Activated CD4-positive, alpha-beta T cell treated with anti-CD3 and anti-CD28 coated beads, Interleukin-2, amount 50 U/mL, for 1 hour (primary cell): ENCODE measurements at places on chromosomes 7 and 10.

DNA sequence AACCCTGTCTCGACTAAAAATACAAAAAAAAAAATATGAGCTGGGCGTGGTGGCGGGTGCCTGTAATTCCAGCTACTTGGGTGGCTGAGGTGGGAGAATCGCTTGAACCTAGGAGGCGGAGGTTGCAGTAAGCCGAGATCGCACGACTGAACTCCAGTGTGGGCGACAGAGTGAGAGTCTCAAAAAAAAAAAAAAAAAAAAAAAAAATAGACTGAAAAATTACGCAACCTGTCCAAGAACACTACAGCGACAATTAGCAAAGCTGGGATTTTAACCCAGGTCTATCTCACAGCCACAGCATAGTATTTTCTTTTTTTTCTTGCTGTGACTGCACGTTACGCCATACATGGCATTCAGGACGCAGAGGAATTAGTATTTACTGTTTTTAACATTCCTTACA lies 1.1 kb upstream of the RABGEF1 start:
- DNase-seq: no peak

DNA sequence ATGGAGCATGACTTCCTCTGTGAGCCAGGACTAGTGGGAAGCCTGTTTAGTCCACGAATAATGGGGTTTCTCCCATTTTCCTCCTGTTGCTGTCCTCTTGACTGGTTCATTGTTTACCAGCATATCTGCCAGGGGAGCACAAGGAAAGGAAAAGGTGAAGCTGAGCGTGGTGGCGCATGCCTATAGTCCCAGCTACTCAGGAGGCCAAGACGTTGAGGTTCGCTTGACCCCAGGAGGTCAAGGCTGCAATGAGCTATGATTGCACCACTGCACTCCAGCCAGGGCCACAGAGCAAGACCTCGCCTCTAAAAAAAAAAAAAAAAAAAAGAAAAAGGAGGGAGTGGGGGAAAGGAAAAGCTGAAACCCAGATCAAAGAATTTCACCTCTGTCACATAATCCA lies 5.8 kb upstream of the IL2RA start:
- no peak for DNase-seq

DNA sequence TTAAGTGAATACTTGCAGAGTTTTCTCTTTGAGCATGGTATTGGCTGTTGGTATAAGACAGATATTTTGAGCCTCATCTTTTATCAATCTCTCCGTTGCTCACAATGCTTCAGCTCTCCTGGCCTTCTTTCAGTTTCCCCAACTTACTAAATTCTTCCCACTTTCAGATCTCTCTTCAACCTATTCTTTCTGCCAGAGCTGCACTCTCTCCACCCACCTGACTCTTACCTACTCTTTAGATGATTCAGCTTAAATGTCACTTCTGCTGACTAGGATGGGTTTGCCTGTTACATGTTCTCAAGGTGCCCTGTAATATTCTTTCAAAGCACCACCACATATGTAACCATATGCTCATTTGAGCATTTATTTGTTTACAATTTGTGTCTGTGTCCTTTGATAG lies 1.6 kb downstream of the EXOSC1 start:
- DNase-seq: no peak

GRCh38 chr10:45439365-45439764 lies 65.3 kb downstream of the ALOX5 start:
- DNase-seq: no peak

- DNase-seq: no peak
These were observed 138.9 kb downstream of the JAZF1 start for GRCh38 chr7:28041508-28042314.

DNA sequence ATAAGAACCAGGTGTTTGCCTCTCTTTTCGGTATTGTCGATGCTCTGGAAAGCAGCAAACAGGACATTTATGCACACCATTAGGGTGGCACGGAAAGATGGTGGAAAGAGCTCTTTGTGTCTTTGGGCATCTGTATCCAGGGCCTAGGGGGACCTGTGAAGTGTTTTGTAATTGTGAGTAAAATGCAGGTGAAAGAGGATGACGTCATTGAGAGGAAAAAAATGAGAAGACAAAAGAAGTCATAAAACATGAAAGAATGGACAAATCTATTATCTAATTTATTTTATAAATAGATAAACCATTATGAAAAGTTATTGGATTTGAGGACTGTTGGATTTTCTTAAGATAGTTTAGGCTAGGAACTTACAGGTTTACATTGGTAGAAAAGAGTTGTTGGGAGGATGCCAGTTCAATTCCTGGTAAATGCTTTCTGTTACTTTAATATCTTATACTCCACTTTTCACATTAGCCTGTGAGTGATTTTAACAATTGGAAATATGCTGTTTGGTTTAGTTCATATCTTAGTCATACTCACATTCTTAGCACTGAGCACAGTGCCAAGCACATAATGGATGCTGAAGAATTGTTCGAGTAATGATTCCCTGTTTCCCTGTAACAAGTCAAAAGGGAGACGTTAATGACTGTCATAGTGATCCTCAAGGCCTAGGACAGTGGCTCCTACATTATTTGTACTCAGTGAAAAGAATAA lies 62.6 kb downstream of the EXOC4 start:
- DNase-seq: no peak

GRCh38 chr10:118167056-118167700 lies 120.4 kb upstream of the RAB11FIP2 start:
- no peak for DNase-seq

DNA sequence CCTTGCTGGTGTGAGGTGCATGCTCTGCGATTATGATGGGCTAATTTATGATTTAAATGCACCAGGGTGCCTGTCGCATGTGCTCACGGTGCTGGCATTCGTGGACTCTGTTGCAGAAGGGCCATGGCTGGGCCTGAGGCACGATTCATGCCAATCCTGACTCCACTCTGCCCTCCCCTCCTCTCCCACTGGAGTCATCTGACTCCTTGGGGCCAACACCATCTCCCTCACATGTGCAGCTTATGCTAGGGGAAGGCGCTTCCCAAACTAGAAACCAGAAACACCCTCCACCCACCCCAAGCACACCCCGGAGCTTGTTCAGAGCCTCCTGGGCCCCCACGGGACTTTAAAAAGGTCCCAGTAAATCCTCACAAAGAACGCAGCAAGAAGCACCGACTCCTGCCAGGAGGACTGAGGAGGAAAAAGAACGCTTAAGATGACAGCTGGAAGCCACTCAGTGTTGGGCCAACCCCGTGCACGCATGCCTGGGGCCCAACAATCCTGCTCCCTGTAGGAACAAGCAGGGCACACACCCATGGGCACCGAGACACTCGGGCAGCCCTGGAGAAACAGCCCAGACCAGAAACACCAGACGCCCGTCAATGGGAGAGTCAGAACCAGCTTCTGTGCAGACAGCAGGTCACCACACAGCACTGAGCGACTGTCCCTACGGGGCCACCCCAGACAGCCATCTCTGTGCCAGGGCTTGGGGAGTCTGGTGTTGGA lies 14.1 kb downstream of the BRI3 start:
- DNase-seq: no peak

GRCh38 chr7:102286237-102287110 lies at the start of gene SH2B2:
TSS of gene SH2B2 (plus strand) at chr7:102286868. CDS start at chr7:102300551, 13,683 bp downstream.
- peak; percentile 34 for DNase-seq

GRCh38 chr10:8283986-8284385 lies 229.5 kb downstream of the GATA3 start:
- DNase-seq: no peak

- DNase-seq: peak; percentile 39
These were observed 46.0 kb downstream of the ZNF777 start for GRCh38 chr7:149414745-149415390.

- DNase-seq: no peak
These were observed 556.9 kb downstream of the DNAJB9 start for GRCh38 chr7:109126404-109127050.

- DNase-seq: no peak
These were observed 53.2 kb downstream of the GAD2 start for GRCh38 chr10:26269754-26270153.

- DNase-seq: no peak
These were observed 57.6 kb downstream of the CDH23 start for GRCh38 chr10:71454347-71454746.

DNA sequence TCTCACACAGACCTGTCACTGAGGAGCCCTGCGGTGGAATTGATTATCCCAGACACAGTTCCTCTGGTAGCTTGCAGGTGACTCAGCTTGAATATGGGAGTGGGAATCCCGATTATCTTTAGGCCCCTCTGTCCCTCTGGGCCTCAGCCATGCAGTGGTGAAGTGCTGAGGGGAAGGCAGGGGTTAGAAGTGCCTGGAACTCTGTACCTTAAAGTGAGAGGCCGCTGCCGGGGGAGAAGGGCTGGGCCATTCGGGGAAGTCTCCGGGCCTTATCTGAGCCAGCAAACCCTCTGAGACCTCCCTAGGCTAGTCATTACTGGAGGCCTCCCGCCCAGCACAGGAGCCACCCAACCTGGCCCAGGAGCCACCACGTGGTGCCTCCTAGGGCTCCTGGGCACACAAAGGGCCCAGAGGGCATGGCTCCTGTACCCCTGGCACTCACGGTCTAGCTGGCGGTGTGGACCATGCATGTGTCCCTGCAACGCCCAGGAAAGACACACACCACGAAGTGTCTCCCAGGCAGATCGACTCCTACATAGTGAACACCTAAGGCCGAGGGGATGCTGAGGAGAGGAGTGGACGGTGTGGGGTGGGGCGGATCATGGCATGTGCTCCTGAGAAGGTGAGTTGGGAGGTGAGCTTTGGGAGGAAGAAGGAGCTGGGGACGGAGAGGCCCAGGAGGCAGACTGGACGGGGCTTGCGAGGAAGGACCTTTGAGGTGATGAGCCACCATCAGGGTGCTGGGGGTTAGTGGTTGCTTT lies 56.2 kb downstream of the HK1 start:
- no peak for DNase-seq

- no peak for DNase-seq
These were observed at the start of gene EN2 for GRCh38 chr7:155458111-155458877. TSS of gene EN2 (plus strand) at chr7:155458129. CDS start at chr7:155458378, 249 bp downstream.

- no peak for DNase-seq
These were observed 12.1 kb upstream of the TRUB1 start for GRCh38 chr10:114925587-114926586.

DNA sequence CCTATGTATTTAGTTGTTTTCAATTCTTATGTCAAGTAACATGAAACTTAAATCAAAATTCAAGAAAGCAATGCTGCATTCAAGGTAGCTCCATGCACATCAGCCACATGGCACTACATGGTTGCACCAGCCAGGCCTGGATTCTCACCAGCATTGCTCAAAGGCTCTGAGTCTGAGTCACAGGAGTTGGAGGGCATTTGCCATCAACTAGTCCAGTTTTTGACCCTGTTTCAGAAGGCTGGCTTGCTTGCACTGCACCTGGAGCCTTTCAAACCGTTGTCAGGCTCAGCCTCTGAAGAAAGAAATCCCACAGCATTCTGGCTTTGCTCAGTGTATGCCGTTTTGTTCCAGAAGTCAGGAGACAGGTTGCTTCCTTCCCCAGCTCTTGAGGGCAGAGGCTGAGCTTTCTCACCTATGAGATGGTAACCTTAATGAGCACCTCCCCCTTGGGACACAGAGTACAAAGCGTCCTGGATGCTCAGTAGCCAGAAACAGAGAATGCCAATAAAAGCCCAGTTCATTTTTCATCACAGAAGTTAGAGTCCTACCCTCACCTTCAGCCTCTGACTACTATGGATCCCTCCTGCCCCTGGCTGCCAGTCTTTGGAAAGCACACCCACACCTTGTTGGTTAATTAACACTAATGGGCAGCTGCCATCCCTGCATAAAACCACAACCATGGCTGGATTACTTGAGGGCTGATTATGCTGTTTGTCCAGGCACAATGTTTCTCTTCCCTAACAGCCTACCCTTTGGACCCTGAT lies 288.4 kb upstream of the LRRTM3 start:
- DNase-seq: no peak

- DNase-seq: no peak
These were observed 137.0 kb downstream of the PTPRN2 start for GRCh38 chr7:158450476-158451124.

DNA sequence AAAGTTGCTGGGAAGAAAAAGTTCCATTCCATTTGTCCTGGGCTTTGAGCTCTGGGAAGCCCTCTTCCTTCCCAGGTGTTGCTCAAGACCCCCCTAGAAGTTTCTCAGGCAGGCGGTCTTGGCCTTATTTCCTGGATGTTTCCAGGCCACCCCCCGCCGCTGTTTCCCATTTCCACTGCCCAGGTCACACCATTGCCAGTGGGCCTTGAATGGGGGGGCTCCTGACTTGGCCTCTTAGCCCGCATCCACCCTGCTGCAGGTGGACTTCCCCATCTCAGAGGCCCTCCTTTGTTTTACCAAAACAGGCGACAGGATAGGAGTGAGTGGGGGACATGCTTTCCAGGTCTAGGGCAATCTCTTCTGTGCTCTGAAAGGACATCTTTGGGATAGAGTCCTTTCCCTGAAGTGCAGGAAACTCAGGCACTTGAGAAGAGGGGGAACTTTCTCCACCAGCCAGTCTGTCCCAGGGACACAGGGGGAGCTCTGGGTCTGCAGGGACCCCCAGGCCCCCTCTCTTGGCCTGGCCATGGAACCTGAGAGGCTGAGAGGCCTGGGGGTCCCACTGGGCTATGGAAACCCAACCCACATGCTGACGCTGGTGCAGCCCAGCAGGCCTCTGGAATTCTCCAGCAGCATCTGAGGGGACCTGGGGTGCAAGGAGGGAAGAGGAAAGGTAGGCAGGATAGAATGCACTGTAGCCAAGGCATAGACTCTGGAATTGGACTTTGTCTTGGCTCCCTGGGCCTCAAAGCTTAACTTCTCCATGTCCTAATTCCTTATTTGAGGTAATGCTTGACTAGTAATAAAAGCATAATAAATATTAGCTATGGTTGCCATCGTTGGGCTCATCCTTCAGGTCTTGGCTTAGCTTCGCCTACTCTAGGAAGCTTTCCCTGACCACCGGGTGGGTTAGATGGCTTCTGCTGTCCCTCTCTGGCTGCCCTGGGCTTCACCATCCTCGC lies 17.6 kb downstream of the NEURL1 start:
- DNase-seq: no peak

- no peak for DNase-seq
These were observed 90.1 kb downstream of the GRM3 start for GRCh38 chr7:86733783-86734182.

- DNase-seq: no peak
These were observed 25.1 kb upstream of the GHITM start for GRCh38 chr10:84114088-84114667.
